ENCODE measurements at places on chromosomes 16 and 17.
A peak's percentile ranks its signal among the peaks of the same experiment; 100 is the strongest.

DNA sequence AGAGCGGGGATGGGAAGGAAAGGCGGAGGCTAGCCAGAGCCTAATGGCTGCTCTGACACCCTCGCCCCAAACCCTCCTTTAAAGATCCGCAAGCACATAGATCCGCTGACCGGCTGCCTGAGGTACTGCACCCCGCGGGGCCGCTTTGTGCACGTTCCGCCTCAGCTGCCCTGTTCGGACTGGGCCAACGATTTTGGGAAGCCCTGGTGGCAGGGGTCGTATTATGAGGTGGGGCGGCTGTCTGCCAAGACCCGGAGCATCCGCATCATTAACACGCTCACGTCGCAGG is 663 bp downstream of the CYB5D1 start:
- no peak for ATAC-seq

DNA sequence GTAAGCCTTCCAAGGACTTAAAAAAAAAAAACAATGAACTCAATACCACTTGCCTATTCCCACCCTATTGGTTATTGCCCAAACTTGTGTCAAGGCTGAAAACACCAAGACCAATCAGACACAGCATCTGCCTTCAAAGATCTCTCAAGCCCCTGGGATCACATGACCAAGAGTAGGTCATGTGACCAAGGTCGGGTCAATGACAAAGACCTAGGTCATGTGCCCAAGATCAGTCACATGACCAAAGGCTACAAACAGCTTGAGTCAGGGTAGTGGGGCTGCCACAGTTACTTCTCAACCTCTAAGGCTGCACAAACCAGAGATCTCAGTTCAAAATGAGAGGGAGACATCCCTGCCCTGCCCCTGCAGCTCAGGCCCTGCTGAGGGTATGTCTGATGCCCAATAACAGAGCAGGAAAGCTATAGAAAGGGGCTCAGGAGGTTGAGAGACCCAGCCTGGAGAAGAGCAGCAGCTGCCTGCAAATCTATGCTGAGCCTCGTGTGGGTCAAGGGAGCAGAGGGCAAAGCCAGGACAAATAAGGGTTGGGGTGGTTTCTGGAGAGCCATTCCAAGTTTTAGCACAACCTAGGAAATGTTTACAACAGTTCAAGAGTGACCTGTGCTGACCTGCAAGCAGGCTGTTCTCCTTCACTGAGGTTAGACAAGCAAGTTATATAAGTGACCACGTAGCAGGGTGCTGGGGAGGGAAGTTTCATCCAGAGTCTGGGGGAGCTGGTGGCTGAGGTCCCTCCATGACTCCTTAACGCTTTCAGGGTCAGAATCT is 48.8 kb downstream of the PIMREG start:
- ATAC-seq: peak; percentile 19

DNA sequence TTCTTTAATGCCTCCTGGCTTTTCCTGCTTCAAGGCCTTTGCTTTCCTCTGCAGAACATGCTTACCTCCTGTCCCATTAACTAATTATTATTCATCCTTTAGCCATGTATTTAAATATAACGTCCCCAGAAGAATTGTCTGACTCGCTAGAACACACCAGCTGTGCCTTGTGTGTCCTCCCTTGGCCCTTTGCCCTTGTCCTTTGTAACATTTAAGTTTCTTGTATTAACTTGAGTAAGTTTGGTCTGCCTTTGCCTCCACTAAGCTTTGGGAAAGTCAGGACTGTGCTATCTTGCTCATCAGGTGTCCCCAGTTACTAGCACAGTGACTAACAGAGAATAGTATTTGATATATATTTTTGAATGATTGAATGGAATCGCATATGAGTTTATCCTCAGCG is 29.6 kb upstream of the ABCA9 start:
- ATAC-seq: no peak

DNA sequence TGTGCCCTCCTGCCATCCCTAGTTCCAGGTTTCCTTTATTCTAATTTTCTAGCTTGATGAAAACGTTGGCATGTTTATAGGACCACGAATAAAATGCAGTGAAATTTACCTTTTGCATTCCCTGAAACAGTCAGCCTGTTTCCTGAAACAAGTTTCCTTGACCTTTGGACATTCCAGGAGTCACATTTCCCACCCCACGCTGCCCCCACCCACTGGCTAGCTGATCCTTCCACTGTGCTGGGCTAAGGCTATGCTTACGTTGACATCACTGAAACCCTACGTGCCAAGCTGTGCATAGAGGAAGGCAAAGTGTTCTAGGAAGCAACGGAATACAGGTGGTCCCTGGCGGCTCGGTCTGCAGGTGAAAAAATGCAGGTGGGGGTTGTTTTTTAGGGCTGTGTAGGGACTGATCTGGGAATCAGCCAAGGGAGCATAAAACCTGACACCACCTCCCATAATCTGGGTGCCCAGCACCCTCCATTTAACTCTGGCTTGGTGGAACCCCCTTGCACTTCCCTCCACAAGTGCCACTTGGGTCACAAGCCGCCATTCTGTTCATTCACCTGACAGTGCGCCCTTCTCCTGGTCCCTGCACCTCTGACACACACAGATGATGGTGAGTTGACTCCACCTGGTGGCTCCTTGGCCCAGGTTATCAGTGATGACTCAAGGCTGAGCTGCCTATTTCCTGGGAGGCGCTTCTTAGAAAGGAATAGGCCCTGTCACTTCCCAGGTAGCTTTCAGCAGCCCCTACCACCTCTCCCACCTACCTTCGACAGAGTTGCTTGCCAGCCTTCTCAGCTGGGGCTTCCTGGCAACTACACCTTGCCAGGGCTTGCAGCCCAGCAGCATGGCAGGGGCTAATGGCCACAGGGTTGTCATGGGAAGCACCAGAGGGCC is 83.7 kb downstream of the N4BP1 start:
- ATAC-seq: no peak

DNA sequence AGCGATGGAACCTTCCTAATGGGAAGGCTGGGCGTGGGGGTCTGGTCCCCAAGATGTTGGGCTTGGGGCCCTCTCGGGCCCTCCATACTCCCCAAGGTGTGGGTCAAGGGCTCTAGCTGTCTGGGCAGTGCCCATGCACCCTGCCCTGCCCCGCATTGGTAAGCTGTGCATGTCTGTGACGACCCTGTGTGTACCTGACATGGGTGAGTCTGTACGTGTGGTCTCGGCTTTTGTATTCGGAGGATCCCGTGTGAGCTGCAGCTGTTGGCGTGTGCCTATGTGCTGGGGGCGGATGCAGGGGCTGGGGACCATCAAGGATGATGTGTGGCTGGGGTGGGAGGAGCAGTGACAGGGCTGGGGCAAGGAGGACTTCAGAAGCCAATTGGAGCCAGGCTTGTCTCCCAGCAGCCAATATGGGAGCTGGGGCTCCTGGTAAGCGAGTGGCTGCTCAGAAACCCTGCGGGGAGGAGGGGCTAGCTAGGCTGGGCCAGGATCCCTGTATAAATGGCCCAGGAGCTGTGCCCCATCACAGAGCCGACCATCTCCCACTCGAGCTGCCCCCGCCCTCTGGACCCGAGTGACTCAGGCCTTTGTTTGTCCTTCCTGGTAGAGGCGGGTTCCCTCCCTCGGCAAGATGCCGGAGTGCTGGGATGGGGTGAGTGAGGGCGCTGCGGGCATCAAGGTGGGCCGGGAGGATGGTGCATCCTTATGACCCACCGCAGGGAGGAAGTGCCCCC is at the start of gene NDRG4:
Gene NDRG4 (plus strand): TSS at position 529 of the 737 bp plus-strand sequence. CDS start 106 bp downstream, at position 635.
- ATAC-seq: peak; percentile 26

GRCh38 chr17:56521414-56522141 is 71.9 kb upstream of the NOG start:
- no peak for ATAC-seq

DNA sequence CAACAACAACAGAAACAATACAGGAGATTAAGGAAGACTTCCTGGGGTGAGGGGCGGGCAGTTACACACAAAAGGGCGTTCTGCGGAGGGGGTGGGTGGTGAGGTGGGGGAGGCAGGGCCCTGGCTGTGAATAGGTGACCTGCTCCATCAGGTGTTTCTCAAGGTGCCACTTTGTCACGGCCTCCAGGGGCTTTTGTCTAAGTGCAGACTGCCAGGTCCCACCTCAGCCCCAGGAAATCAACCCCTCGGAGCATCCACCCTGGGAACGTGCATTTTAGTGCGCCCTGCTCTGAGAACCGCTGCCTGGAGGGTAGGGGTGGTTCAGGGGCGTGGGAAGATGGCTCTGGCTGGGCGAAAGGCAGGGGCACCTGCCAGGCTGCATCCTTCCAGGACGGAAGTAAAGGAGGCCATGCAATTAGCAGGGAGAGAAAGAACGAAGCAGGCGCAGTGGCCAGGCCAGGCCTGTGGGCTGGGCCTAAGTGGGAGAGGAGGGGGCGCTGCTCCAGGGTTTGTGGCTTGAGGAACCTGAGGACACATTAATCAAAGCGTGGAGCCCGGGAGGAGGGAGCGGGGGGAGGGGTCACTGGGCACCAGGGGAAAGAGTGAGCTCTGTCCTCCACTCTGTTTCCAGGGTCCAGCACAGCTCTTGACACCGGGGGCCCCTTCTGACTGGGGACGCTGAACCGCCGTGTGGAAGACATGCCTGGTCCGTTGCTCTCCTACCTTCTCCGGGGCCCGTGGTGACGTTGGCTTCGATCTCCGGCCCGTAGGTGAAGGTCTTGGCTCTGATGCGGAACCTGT is 49.4 kb upstream of the CDC42EP4 start:
- no peak for ATAC-seq

DNA sequence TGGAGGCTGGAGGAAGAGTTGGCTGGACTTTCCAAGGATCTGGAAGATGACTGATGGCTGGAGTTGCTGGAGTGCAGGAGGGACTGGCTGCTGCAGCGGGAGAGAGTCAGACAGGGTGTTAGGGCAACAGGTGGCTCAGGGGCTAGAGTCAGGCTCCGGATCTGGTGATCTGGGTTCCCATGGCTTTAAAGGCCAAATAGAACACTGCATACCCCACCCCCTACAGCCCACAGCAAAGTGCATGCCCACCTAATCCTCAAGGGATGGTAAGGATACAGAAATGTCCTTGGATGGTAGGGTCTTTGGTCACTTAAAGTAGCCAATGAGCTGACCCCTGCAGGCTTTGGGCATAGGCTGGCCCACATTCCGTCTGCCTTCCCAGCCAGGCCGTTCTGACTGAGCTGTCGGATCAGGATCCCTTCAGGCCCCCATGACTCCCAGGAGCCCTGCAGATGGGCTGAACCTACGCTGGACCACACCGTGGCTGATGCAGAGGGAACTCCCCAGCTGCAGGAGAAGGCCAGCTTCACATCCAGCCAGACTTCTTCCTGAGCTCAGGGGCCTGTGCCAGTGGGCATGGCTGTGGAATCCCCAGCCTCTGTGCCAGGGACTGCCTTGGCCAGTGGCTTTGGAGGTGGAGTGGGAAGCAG is 13.9 kb downstream of the TNS4 start:
- ATAC-seq: no peak

DNA sequence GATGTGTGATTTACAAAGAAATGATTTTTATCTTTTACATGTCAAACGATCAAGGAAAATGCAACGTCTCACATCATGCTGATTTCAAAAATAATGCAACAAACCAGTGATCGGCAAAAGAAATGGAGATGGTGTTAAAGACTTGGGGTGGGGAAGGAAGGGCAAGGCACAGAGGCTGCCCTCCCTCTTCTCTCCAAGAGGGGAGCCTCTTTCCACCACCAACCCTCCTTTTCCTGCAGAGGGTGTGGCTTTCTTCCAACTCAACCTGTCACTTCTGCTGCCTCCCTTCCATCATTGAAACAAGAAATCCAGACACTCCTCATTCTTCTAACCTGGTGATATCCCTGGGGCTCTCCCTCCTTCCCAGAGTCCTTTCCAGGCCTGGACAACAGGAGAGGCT is 320.8 kb downstream of the SLC39A11 start:
- no peak for ATAC-seq

DNA sequence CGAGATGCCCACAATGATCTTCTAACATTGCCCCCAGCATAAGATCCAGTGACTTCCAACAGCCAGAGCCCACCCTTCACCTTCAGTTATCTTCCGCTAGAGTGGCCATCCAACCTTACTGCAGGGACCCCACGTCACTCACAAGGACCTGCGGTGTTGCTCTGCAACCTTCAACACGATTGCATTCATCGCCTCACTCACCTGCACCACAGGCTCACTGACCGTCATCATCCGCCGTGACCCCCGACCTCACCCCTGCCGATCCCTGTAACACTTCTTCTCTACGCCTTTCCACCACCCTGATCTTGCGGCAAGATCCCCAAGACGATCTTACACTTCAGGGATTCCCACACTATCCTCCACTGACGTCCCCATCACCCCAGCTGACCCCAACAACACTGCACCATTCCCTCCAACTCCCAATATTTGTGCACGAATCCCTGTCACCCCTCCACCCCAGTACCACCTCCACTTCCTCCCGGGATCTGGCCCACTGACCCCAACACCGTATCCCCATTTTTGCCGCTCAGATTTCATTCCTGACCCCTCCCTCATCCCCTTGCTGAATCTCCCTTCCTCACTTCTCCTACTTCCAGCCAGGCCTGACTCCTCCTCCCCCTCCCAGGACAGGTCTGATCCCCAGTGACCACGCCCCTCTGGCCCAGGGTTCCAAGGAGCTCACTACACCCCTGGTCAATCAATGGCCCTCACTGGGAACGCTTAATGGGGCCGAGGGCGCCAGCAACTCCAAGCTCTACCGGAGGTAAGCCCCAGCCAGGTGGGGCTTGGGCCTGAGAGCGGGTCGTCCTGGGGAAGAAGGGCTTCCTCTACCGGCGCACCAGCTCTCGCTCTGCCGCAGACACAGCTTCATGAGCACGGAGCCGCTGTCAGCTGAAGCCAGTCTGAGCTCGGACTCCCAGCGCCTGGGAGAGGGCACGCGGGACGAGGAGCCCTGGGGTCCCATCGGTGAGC is 7.6 kb downstream of the RUNDC3A start:
- ATAC-seq: no peak

GRCh38 chr17:78599419-78599818 is 22.2 kb upstream of the DNAH17 start:
- ATAC-seq: no peak

DNA sequence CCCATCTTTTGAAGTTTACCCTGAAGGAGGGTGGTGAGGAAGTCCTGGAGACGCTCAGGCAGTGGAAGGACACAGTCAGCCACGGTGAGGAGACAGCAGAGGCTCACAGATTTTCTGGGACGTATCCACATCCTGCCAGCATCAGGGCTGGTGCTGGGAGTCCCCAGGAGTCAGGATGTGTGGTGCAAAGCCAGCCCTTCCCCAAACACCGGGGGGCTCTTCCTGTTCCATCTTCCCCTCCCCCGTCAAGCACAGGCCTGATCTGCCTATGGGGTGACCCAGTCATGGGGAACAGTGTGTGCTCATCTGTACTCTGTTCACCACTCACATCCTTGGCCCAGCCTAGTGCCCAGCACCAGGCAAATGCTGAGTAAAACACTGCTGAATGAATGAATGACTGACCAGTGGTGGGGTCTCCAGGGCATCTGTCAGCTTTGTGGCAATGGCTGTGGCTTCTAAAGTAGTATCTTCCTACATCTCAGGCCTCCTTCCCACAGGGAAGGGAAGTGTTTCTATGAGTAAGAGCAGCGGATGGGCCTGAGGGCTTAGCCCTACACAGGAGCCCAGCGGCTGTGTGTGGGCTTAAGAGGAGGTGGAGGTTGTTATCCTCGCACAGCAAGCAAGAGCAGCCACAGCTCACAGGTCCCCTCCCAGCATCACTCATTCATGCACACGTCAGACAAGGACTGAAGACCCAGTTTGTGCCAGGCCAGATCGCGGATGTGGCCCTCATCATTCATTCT is 23.3 kb downstream of the NOS2 start:
- no peak for ATAC-seq

Data from gastroesophageal sphincter (tissue), 4 donors.